ENCODE measurements at places on chromosomes 2 and 18. TPM values are rescaled to one million over a fixed set of nuclear protein-coding genes. Genes with fewer than 3 reads are reported as not detected.
A peak's percentile ranks its signal among the peaks of the same experiment; 100 is the strongest.

DNA sequence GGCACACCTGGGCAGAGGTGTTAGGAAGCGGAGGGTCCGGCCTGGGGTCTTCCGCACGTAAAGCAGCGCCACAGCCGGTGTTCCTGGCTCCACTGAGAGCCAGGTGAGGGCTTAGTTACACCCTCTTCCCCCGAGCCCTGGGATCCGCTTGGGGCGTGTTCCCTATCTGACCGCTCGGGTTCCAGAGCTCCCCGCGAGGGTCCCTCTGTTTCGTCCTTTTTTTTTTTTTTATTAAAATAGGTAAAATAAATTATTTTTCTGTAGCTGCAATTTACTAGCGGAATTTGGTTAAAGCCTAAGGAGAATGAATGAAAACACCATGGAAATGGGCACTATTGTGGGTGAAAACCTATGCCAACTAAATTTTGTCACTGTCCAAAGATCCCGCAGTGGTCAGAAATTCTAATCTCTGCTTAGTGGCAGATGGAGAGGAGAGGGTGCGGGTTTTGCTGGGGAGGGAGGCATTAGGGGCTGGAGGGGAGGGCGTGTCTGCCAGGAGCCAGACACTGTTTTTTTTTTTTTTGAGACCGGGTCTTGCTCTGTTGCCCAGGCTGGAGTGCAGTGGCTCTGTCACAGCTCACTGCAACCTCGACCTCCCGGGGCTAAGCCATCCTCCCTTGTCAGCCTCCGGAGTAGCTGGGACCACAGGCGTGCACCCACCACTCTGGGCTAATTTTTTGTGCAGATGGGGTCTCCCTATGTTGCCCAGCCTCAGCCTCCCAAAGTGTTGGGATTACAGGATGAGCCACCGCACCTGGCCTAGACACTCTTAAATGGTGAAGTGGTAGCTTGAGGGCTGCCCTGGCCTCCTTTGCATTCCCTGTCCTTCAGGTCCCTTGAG is 834 bp downstream of the PDCL3 start:
- H3K27me3 ChIP-seq = no peaks in the 10 kb centered on the region
- H3K36me3 ChIP-seq = no peaks in the 10 kb centered on the region
- H3K4me3 ChIP-seq = peak overlapping the region; percentile 84
- H3K4me1 ChIP-seq = peaks cover 22% of the 10 kb centered on the region
- peak overlapping the region; percentile 97 for H3K27ac ChIP-seq
- no peak for DNase-seq

DNA sequence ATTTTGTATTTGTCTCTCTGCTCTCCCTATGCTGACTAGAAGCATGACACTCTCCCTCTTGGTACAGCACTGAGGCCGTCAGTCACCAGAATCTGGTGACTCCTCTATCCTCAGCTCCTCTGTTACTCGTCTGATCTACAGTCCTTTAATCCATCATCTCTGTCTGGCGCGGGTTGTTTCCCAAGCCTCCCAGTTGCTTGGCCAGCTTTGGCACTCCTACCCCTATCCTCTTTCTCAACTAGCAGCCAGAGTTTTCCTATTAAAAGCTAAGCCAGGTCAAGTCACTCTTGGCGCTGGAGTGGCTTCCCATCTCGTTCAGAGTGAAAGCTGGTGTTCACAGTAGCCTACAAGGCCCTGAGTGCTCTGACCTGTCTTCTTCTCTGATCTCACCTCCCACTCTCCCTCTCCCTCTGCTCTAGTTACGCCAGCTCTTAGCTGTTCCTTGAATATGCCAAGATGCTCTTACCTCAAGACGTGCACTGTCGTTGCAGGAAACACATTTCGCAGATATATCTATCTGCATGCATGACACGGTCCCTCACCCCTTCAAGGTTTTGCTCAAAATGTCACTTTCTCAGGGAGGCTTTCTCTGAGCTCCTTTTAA is 41.8 kb upstream of the PSME4 start:
- H3K4me3 ChIP-seq = no peak overlapping the region
- no peak overlapping the region for H3K27ac ChIP-seq
- DNase-seq = no peak
- no peaks in the 10 kb centered on the region for H3K4me1 ChIP-seq
- no peaks in the 10 kb centered on the region for H3K36me3 ChIP-seq
- no peaks in the 10 kb centered on the region for H3K27me3 ChIP-seq

GRCh38 chr2:8152392-8153257 is 529.2 kb upstream of the ID2 start:
- no peaks in the 10 kb centered on the region for H3K36me3 ChIP-seq
- H3K4me3 ChIP-seq = no peak overlapping the region
- no peak for DNase-seq
- no peaks in the 10 kb centered on the region for H3K27me3 ChIP-seq

DNA sequence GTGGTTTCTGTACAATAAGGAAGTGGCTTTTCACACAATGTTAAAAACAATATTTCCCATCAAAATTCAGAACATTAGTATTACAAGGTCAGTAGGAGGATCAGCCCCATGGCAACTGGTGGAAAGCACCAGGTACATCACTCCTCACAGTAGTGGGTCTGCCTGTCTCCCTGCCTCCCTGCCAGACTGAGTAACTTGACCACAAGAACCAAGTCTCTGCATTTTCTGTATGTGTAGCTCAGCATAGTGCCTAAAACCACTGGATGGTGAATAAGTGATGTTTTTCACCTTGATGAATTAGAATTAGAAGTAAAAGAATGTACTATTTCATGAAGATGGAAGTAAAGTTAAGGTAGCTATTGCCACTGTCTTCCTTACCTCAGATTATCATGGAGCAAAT is 4.1 kb upstream of the WDR7 start:
- H3K27me3 ChIP-seq = no peaks in the 10 kb centered on the region
- H3K4me1 ChIP-seq = peaks cover 4% of the 10 kb centered on the region
- H3K4me3 ChIP-seq = no peak overlapping the region

DNA sequence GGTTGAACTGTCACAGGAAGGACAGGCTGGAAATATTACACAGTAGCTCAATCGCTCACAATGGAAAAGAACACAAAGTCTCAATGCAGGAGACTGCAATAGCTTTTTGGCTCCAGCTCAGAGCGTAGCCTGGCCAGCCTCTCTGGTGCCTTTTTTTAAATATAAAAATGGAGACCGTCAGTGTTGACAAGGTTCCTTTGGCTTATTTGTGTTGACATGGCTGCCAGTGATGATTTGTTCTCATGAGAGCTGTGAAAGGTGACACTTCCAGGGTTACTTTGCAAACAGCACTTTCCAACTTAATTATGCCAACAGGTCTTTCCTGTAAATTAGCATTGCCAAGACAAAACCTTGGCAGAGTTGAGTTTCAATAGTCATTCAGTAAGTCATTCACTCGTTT is 70.8 kb downstream of the KCNE4 start:
- DNase-seq = no peak
- no peaks in the 10 kb centered on the region for H3K36me3 ChIP-seq
- H3K4me3 ChIP-seq = no peak overlapping the region
- H3K27ac ChIP-seq = no peak overlapping the region

- H3K27ac ChIP-seq = no peak overlapping the region
- no peaks in the 10 kb centered on the region for H3K27me3 ChIP-seq
- H3K4me1 ChIP-seq = no peaks in the 10 kb centered on the region
Observed at GRCh38 chr2:210842896-210843295, 286.5 kb downstream of the CPS1 start.

GRCh38 chr18:24602201-24602600 is 141.8 kb downstream of the HRH4 start:
- no peaks in the 10 kb centered on the region for H3K36me3 ChIP-seq
- no peak overlapping the region for H3K27ac ChIP-seq
- H3K4me3 ChIP-seq = no peak overlapping the region
- H3K27me3 ChIP-seq = no peaks in the 10 kb centered on the region

- H3K27ac ChIP-seq = no peak overlapping the region
- H3K36me3 ChIP-seq = no peaks in the 10 kb centered on the region
- no peak overlapping the region for H3K4me3 ChIP-seq
- DNase-seq = no peak
- H3K27me3 ChIP-seq = no peaks in the 10 kb centered on the region
- H3K4me1 ChIP-seq = no peaks in the 10 kb centered on the region
Observed at GRCh38 chr2:65256054-65256453, 28.4 kb downstream of the ACTR2 start.

DNA sequence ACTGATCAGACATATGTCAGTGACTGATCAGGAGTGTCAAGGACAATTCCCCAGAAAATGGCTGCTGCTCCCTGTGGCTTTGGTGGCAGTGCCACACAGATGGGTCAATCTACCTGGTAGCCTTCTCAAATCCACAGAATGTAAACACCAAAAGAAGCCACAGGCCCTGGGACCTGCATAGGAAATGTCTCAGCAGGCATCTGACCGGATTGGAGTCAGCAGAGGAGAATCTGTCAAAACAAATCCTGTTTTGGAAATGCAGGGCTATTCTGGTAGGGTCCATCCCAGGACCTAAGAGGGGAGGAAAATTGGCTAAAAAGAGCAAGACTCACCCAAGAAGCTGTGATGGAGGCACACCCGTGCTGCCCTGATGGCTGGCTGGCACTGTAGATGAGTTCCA is 189.7 kb downstream of the TMEM247 start:
- no peak for DNase-seq
- no peaks in the 10 kb centered on the region for H3K4me1 ChIP-seq
- H3K36me3 ChIP-seq = no peaks in the 10 kb centered on the region
- H3K27ac ChIP-seq = no peak overlapping the region
- H3K27me3 ChIP-seq = no peaks in the 10 kb centered on the region

DNA sequence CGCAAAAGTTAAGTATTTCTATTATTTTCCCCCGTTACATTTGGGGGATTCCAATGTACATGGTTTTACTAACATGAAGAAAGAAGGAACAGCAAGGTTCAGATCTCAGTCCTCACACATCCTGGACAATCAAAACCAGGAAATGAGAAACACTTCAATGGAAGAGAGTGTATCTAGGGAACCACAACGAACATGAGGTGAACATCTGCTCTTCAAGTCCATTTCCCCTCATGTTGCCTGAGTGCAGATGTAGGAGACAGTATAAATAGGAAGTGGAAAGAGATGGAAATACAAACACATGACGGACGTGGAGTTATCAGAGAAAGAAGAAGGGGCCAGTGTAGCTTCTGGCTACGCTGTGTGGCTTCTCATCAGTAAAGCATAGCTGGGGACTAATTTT is 52.6 kb downstream of the CHN1 start:
- H3K27ac ChIP-seq = no peak overlapping the region
- no peaks in the 10 kb centered on the region for H3K4me1 ChIP-seq
- no peak overlapping the region for H3K4me3 ChIP-seq
- H3K36me3 ChIP-seq = no peaks in the 10 kb centered on the region
- DNase-seq = no peak

- no peaks in the 10 kb centered on the region for H3K27me3 ChIP-seq
- H3K4me3 ChIP-seq = no peak overlapping the region
- H3K4me1 ChIP-seq = no peaks in the 10 kb centered on the region
- no peak for DNase-seq
- no peaks in the 10 kb centered on the region for H3K36me3 ChIP-seq
- H3K27ac ChIP-seq = no peak overlapping the region
Observed at GRCh38 chr2:12094134-12094533, 347.7 kb downstream of the LPIN1 start.

- H3K27me3 ChIP-seq = no peaks in the 10 kb centered on the region
- H3K4me1 ChIP-seq = no peaks in the 10 kb centered on the region
- DNase-seq = peak; percentile 60
Observed at GRCh38 chr2:25228848-25229278, 60.5 kb upstream of the POMC start.

GRCh38 chr2:15562354-15563031 is 1.4 kb upstream of the NBAS start:
- peaks cover 9% of the 10 kb centered on the region for H3K4me1 ChIP-seq
- no peaks in the 10 kb centered on the region for H3K36me3 ChIP-seq
- peak overlapping the region; percentile 83 for H3K27ac ChIP-seq

DNA sequence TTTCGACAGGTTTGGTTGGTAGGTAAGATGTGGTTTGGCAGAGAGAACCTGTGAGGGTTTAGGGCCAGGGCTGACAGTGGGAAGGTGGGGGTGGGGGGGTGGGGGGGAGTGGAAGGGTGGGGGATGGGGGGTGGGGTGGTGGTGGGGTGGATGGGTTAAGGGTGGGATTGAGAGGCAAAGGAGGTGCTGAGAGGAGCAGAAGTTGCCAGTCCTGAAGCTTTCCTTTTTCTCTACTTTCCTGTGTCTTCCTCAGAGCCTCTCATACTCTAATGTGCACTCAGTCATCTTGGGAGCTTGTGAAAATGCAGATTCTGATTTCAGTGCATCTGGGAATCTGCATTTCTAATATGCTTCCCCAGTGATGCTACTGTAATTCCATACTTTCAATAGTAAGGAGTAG is 21.0 kb downstream of the MAP4K4 start:
- no peak for DNase-seq
- H3K4me3 ChIP-seq = no peak overlapping the region
- peak overlapping the region; percentile 18 for H3K27ac ChIP-seq

DNA sequence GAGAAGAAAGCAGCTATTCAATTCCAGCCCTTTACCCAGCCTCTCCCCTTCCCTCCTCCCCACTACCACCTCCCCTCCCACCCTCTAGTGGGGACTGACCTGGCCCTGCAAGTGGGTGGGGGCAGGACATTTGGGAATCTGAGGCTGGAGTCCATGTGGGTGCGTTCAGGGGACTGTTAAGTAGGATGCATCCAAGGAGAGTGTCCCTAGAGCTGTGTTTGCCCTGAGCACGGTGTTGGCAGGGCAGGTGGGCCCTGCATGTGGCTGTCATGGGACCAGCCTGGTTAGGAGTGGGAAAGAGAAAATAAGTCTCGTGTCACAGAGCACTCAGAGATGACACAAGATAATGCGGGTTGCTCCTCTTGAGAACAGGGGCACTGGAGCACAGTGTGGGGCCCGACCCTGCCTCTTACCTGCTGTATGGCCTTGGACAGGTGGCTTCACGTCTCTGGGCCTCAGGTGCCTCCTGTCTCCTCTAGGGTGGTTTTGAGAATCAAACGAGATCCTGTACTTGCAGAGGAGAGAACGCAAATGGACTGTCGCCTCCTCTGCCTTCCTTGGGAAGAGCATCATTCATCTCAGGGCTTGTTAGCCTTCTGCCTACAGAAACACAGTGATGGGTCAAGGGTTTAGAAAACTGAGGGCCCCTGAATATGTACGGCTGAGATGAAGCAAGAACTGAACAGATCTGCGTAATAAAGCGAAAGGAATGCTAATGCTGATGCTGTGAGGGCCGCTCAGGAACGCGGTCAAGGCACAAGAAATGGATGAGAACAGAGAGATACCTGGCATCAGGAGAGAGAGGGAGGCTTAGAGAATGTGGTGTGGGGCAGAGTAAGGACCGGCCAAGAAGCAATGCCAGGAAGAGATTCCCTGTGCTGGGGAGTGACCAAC is 187.7 kb upstream of the HAAO start:
- H3K27me3 ChIP-seq = no peaks in the 10 kb centered on the region
- no peaks in the 10 kb centered on the region for H3K36me3 ChIP-seq
- DNase-seq = no peak
- H3K27ac ChIP-seq = no peak overlapping the region
- peaks cover 18% of the 10 kb centered on the region for H3K4me1 ChIP-seq

Gene MARCHF4
- total RNA-seq = not detected

Gene PLGLB2
- total RNA-seq = 1.2 TPM

Gene FAM124B
- 1.8 TPM for total RNA-seq

Gene PIEZO2
- 40.3 TPM for total RNA-seq

Gene BMP10
- total RNA-seq = not detected

Data from left lung (tissue), 14 donors.